ENCODE measurements at places on chromosomes 1 and 21. TPM values are rescaled to one million over a fixed set of nuclear protein-coding genes. Genes with fewer than 3 reads are reported as not detected.

- H3K4me3 ChIP-seq: no peak overlapping the region
- no peaks in the 10 kb centered on the region for H3K36me3 ChIP-seq
- DNase-seq: no peak
Measured at GRCh38 chr1:117636637-117637425, 31.0 kb downstream of the TENT5C start.

GRCh38 chr1:151130987-151131586, 15.3 kb downstream of the SEMA6C start:
- no peaks in the 10 kb centered on the region for H3K36me3 ChIP-seq
- H3K27me3 ChIP-seq: no peaks in the 10 kb centered on the region
- no peak for DNase-seq
- no peak overlapping the region for H3K4me3 ChIP-seq
- H3K4me1 ChIP-seq: no peaks in the 10 kb centered on the region

DNA sequence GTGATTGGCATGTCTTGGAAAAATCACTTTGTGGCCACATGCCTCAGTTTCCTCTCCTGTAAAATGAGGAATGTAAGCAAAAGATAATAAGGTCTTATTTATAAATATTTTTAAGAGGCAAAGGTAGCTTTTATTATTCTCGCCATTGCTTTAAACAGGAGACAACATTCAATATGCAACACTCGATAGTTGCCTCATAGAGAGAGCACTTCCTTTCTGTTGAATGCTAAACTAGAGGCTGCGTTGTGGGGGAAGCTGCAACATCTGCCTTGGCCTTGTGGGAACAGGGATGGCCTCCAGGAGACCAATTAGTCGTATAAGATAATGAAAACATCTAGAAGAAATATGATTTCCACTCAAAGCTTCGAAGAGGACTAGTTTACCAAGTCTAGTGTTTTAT, 3.5 kb downstream of the OSCP1 start:
- no peak for DNase-seq
- H3K4me3 ChIP-seq: no peak overlapping the region
- no peaks in the 10 kb centered on the region for H3K27me3 ChIP-seq
- no peaks in the 10 kb centered on the region for H3K36me3 ChIP-seq

DNA sequence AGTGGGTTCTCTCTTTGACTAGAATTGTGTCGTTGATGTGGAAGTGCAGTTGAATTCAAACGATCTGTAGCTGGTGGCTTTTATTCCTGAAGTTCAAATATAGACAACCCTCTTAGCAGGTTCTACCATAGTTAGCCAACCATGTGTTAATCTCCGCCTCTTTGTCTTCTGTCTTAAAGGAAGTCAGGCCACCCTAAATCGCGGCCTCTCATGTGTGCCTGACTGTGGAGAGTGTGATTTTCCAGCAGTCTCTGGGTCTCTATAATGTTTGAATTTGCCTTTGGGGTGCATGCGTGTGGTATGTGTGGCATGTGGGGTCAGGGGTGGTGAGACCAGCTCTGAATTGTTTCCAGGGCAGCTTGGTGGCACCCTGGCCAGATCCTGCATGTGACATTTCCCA, 244.9 kb downstream of the DISC1 start:
- H3K4me3 ChIP-seq: no peak overlapping the region
- H3K36me3 ChIP-seq: no peaks in the 10 kb centered on the region
- H3K27ac ChIP-seq: no peak overlapping the region
- peaks cover 8% of the 10 kb centered on the region for H3K4me1 ChIP-seq
- H3K27me3 ChIP-seq: no peaks in the 10 kb centered on the region

GRCh38 chr21:16310176-16310575, 580.4 kb downstream of the USP25 start:
- no peak overlapping the region for H3K27ac ChIP-seq
- H3K4me1 ChIP-seq: no peaks in the 10 kb centered on the region
- H3K4me3 ChIP-seq: no peak overlapping the region
- H3K36me3 ChIP-seq: no peaks in the 10 kb centered on the region
- H3K27me3 ChIP-seq: peaks cover 58% of the 10 kb centered on the region
- DNase-seq: no peak

- DNase-seq: no peak
- no peak overlapping the region for H3K4me3 ChIP-seq
- H3K4me1 ChIP-seq: no peaks in the 10 kb centered on the region
- no peaks in the 10 kb centered on the region for H3K36me3 ChIP-seq
- H3K27me3 ChIP-seq: peaks cover 9% of the 10 kb centered on the region
Measured at GRCh38 chr1:70836456-70836855, 211.2 kb downstream of the PTGER3 start.

The KIF21B gene
- total RNA-seq: 0.66 TPM

Measured in PC-3 (cell line).